ENCODE measurements at places on chromosomes 2 and 18.

GRCh38 chr2:37300578-37300977 lies 24.1 kb downstream of the PRKD3 start:
- no peak for DNase-seq

DNA sequence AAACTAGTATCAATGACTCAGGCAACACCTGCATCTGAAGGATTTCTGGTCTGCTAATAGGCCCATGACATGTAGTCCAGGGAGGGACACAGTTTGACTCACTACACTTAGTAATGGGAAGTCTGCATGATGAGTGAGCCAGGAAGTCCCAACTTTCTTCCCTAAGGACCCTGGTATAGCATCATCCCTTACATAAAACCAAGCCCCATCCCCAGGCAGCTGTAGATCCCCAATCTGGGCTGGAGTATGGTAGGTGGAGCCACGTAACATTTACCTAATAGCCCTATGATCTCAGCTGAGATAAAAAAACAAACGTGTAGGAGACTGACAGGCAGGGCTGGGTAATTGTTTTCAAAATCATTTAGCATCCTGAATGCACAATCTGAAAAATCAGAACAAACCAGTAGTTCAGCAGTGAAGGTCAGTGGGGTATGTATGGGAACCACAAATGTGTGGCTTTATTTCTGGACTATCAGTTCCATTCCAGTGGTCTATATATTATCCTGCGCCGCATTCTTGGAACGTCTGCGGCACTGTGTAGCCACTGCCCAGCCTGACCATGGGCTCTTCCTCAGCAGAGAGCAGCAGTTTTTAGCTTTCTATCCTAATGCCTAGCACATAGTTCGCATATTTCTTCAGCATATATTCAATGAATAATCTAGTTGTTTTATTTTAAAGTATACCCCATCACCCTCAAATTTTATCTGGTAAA lies 33.5 kb downstream of the EPB41L3 start:
- no peak for DNase-seq

DNA sequence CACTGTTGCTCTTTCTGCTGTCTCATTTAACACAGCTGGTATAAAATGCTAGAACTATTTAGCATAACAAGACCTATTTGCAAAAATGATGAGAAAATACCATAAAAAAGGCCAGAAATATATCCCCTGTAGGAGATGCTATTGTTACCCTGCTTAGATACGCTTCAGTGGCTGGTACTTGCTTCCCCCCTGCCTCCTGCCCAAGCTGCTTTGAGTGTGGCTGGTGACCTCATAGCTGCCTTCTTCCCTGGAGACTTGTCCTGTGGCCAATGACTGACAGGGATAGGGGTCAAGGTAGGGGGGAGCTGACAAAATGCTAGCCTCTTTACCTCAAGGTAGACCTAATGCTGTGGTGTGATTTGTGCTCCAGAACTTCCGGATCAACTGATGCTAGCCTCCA lies 150.2 kb upstream of the ZEB2 start:
- no peak for DNase-seq

DNA sequence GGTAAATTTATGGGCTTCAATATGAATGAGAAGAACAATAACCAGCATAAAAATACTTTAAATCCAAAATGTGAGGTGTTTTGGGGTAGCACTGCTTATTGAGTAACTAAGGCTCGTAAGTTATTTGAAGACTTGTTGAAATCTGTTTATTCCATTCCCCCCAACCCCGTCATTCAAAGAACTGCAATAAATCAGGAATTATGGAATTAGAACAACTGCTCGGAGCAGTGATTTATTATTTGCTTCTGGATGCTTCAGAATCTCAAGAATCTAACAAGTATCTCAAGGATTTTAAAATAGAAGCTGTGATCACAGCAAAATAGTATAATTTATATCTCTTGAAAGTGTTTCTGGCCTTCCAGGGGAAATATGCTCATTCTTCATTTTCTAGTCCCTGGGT lies 86.8 kb downstream of the EML6 start:
- DNase-seq = no peak

GRCh38 chr2:234661175-234661574 lies 164.3 kb upstream of the ARL4C start:
- no peak for DNase-seq

GRCh38 chr2:190511104-190511503 lies 23.4 kb downstream of the NEMP2 start:
- no peak for DNase-seq

DNA sequence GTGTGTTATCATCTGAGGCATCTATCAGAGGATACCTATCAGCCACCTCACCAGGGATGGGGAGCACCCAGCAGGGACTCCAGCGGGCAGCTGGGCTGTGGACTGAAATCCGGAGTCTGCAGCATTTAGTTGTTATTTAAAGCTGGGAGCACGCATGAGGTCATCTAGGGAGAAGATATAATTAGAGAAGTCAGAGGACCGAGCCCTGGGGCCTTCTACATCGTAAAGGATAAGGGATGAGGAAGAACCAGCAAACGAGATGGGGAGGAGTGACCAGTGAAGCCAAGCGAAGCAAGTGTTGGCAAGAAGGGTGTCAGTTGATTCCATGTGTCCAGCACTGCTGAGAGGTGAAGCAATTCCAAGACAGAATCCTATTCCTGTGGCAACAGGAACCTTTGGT lies 70.3 kb downstream of the STEAP3 start:
- DNase-seq = no peak

GRCh38 chr18:30280861-30281470 lies 761.6 kb downstream of the DSC3 start:
- peak; percentile 23 for DNase-seq

DNA sequence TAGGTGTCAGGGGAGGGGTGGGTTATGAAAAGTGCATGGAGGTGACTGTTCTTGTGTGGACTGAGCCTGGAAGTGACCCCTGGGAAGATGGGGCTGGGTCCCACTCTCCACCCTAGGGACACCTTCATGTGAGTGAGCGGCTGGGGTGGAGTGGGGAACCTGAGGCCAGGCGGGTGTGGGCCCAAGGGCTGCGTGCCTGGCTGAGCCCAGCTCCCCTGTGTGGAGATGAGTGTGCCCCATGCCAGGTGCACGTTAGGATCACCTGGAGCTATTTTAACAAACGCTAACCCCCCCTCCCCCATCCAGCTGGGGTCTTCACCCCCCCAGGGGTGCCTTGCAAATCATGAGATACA lies 26.5 kb downstream of the ZAP70 start:
- no peak for DNase-seq

GRCh38 chr18:49985236-49985635 lies 171.9 kb upstream of the ACAA2 start:
- DNase-seq = no peak

GRCh38 chr2:106314444-106314843 lies 120.3 kb upstream of the UXS1 start:
- no peak for DNase-seq

DNA sequence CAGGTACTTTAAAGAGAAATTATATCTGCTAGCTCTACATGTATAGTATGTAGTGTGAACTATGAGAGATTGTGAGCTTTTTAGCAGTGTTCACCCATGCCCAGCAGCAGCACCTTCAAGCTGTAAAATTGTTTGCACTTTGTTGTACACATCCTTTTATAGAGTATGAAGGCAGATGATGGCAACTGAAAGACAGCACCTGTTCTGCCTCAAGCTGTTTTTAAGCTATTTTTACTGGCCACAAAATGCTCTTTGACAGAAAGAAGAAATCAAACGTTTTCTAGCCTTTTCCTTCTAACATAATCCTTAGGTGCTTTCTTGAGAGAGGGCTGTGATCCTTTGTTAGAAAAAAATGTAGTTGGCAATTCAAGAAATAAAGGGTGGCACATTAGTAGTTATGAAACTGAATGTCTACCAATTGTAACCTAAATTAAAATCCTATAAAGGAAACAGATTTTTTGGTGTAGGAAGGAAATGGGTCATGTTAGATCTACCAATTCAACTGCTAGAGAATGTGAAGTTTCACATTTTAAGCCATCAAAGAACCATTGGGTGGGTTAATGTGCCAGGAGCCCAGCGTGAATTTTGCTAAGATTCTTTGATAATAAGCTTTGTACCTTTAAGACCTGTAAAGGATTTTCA lies 59.5 kb downstream of the R3HDM1 start:
- DNase-seq = no peak

- DNase-seq = no peak
Observed at GRCh38 chr18:49612515-49613033, 50.7 kb downstream of the LIPG start.

DNA sequence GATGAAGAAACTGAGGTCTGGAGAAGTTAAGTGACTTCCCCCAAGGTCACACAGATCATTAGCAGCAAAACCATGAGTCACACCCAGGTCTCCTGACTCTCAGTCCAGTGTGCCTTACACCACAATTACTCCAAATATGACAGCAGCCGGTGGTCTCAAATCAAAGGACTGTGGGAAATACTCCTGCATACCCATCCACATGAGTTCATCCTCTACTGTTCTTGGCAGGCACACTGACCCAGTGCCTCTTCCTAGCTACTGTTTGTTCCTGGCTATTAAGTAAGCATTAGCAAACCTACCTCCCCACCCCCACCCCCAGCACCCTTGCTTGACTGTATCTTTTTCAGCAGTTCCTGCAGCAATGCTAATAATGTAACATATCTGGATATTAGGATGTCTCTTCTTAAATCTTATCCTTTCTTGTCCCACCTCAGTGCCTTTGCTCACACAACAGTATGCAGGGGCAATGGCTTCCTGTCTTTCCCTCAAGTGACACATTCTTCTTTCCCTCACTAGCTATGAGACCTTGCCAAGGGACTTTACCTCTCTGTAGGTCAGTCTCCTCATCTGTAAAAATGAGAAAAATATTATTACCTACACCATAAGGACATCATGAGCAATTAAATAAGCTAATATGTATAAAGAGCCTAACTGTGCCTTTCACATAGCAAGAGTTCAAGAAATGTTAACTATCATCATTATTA lies 46.2 kb downstream of the FAM98A start:
- DNase-seq = peak; percentile 31

DNA sequence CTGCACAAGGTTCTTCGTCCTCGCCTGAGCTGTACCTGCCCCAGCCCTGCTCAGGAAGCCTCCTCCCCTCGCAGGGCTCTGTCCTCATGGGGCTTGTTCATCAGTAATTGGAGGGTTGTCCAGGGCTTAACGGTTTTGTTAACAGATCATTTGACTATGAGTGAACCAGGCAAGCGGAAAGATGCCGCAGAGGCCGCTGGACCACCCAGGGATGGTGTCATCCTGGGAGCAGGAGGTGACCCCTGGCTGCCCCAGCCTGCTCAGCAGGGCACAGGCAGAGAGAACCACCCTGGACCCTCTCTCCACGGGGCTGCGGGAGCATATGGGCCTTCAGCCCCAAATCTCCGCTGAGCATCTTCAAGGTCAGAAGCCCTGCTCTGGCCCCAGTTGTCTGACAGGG lies 264.3 kb downstream of the KLHL29 start:
- DNase-seq = no peak

DNA sequence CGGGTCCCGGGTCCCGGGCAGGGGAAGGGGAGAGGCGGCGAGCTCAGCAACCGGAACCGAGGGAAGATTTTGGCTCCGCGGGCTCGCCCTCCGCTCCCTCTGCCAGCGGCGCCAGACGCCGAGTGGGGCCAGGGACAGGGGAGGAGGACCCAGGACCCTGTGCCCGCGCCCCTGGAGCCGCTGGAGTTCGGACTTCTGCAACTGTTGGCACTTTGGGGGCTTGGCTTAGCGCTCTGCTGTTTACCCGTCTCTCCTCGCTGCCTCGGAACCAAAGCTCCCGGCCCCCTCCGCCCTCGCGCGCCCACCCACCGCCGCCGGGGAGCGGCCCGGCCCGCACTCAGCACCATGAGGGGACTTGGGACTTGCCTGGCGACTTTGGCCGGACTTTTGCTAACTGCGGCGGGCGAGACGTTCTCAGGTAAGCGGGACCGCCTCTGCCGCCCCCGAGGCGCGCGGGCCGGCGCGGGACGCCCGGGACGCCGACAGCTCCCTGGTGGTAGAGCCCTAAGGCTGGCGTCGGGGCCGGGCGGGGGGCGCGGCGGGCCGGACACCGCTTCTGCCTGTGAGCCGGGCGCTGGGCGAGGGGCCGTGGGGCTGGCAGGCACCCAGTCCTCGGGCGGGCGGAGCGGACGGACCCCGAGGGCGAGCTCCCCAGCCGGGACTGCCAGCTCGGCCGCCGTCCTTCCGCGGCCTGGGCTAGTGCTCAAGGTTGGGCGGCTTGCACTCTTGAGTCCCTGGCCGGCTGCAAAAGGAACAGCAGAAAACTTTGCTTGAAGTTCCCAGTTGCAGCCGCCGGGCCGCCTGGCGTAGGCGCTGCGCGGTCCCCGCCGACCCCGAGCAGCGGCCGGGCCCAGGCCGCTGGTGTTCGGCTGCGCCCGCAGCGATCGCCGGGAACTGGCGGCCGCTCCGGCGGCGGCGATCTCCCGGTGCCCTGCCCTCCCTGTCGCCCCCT lies 634 bp downstream of the PTPRM start:
- no peak for DNase-seq

- DNase-seq = peak; percentile 72
Observed at GRCh38 chr18:54162431-54162830, 62.0 kb downstream of the MBD2 start.

- DNase-seq = no peak
Observed at GRCh38 chr18:5943514-5943913, 48.2 kb upstream of the TMEM200C start.

- no peak for DNase-seq
Observed at GRCh38 chr2:216485237-216485636, 13.4 kb upstream of the RPL37A start.

DNA sequence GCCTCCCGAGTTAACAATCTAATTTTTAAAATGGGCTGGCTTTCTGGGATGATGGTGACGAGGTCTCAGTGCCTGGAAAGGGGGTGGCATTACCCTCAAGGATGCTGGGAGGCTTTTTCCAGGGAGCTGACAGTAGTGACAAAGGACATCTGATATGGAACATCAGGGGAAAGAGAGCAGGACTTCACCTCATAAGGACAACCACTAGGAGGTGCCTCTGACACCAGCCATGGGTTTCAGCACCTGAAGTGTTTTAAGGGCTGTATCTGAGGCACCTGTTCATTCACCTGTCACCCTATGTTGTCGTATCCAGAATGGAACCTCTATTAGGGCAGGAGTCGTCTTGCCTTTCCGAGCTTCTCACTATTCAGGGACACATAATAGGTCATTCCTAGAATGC lies 10.8 kb downstream of the IL36B start:
- no peak for DNase-seq

DNA sequence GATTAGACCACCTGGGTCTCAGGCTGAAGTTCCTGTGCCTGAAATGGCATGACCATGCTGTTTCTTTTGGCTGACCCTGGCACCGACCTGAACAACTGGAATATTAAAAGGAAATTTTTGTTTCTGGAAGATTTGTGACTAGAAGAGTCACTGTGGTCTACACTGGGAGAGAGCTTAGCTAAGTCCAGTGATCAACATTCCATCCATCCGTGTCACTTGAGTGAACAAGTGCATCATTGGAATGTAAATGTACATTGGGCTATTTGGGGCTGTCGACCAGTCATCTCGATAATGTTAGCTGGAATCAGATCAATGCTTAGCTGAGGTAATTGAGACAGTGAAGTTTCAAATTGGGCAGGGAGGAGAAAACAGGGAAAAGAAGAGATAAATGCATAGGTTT lies 95.4 kb upstream of the CCDC85A start:
- DNase-seq = no peak

- DNase-seq = no peak
Observed at GRCh38 chr18:13597068-13597467, 129.3 kb downstream of the FAM210A start.
